Activated T-cell treated with anti-CD3 and anti-CD28 coated beads, Interleukin-2, amount 50 U/mL, for 4 hours (primary cell): ENCODE measurements at places on chromosomes 5 and 9.

DNA sequence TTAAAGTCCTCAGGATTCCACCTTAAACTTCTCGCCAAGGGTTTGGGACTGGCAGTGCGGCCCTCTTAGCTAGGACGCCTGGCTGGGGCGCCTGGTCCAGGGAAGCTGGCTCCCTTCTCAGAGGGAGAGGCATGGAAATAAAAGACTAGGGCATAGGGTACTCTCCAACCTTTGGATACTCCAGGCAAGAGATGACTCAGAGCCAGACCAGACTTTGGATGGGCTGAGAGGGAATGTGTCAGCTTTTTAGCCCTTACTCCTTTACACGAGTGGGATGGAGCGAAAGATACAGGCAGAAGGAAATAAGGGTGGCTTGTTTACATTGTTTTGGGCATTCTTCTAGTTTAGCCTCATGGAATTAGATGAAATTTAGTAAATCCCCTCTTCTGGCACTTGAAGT lies 48.2 kb downstream of the IL31RA start:
- no peak for DNase-seq

DNA sequence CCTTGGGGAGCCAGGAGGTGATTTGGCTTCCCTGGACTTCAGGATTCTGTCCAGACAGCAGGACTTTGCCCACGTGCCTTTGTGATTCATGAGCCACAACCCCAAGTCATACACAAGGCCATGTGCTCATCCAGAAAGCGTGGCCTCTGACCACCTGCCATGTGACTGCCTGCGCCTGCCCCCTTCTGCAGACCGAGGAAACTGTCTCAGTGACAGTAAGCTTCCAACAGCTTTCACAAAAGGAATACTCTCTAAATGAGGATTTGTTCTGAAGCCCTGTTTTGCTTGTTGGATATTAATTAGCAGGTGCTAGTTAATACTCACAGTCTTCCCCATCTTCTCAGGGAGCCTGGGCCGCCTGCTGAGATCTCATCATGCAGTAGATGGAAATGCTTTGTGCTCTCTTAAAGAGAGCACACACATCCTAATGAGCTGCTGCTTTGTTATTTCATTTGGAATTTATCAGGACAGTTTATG lies 36.9 kb upstream of the ANGPTL2 start:
- DNase-seq: no peak

GRCh38 chr5:132370971-132371602 lies 1.6 kb downstream of the SLC22A5 start:
- DNase-seq: no peak

- DNase-seq: no peak
Observed at GRCh38 chr5:99102073-99102697, 173.4 kb upstream of the CHD1 start.

GRCh38 chr5:72163349-72163983 lies 56.2 kb downstream of the MAP1B start:
- DNase-seq: no peak

DNA sequence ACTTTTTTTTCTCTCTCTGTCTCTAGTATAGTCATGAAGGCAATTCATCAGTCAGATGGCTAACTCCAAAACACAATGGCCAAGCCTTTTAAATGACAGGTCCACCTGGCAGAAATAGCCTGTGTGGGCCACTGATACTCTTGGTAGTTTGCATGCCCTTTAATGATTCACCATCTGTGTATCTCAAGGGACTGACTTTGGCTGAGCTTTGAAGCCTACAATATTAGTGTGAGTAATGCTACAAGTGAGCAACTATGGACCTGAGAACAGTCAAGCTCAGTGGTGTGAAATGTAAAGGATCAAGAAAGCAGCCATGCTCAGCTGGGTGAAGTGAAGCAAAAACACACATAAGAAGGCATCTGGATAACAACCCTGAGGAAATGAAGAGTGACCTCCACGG lies 506.9 kb downstream of the TLE1 start:
- DNase-seq: no peak

DNA sequence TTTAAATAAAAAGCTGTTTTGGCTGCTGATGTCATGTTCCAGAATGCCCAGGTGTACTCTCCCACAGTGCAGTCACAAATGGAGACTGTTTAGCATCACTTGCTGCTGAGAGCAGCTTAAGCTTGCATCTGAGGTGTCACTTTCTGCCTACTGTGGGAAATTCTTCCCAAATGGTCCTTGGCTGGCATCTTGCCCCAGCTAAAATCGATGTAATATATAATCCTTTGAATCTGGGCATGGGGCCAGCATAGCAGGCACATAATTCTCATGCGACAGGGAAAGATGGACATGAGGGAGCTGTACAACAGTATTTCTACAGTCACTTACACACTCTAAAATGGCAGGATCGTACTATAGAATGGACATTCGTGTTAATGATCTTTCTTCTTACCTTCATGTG lies 144.3 kb downstream of the MACIR start:
- DNase-seq: no peak

GRCh38 chr5:173320259-173320658 lies 8.0 kb downstream of the STC2 start:
- DNase-seq: no peak

GRCh38 chr5:177545487-177546257 lies 8.7 kb downstream of the FAM193B start:
- no peak for DNase-seq

- no peak for DNase-seq
Observed at GRCh38 chr9:588981-589380, 252.5 kb upstream of the DMRT1 start.

DNA sequence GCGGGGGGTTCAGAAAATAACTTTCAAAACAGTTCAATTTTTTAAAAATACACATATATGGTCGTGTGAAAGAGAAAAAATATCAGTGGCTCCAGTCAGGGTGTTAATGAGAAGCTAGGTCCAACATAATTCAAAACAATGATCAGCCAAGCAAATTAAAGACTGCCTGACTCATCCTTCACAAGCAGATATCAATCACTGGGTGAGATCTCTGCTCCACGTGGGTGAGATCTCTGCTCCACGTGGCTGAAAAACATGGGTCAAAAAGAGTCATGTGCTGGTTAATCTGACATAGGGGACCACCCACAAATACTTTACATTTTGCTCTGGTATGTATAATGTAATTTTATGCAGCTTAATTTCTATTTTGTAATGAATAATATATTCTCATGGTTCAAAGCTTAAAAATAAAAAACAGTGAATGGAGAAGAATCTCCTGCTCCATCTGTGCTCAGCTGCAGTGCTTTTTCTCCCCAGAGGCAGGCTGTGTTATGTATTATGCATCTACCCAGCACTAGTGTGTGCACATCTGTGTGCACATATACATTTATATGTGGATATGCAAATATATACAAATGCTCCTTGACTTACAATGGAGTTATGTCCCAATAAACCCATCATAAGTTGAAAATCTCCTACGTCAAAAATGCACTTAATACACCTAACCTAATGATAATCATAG lies 93.1 kb upstream of the S1PR3 start:
- DNase-seq: no peak

- no peak for DNase-seq
Observed at GRCh38 chr5:177484902-177485549, 11.6 kb upstream of the DBN1 start.

- no peak for DNase-seq
Observed at GRCh38 chr5:7218141-7218540, 177.8 kb upstream of the ADCY2 start.

DNA sequence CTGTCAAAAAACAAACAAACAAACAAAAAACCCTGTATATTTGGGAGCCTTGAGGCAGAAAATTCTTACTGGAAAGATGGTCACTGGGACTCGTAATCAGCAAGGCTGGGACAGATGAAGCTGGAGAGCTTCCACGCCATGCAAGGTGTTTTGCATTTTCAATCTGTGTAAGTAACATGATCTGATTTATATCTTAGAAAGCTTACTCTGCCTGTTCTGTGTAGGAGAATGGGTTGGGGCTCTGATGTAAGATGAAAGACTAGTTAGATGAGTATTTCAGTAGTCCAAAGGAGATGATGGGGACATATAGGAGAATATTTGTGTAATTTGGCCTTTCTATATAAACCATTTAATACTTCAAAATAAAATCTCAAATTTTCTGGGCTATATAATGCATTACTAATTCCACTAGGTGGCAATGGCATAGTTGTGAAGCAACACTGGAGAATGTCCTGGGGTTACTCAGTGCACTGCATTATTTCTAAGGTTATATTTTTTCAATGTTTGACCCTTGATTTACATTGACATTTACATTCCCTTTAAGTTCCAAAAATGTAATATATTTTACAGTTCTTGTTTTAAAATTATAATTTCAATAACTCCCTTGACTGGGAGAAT lies 21.9 kb upstream of the FSD1L start:
- DNase-seq: no peak

- no peak for DNase-seq
Observed at GRCh38 chr9:113168809-113169208, 18.0 kb downstream of the SLC31A2 start.

DNA sequence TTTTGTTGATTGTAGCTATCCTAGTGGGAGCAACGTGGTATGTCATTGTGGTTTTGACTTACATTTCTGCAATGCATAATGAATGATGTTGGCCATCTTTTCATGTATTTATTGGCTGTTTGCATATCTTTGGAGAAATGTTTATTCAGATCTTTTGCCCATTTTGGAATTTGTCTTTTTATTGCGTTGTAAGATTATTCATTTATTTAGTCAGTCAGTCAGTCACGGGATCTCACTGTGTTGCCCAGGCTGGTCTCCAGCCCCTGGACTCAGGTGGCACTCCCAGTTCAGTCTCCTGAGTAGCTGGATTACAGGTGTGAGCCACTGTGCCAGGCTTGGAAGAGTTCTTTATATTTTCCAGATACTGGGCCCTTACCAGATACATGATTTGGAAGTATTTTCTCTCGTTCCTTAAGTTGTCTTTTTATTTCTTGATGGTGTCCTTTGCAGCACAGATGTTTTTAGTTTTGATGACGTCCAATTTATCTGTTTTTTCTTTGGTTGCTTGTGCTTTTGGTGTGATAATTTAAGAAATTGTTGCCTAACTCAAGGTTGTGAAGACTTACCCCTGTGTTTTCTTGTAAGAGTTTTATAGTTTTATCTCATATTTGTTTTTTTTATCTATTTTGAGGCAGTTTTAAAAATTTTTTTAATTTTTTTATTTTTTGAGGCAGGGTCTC lies 67.1 kb downstream of the EHMT1 start:
- no peak for DNase-seq

GRCh38 chr5:3139499-3139931 lies 388.0 kb upstream of the IRX2 start:
- DNase-seq: no peak

- no peak for DNase-seq
Observed at GRCh38 chr5:148970228-148970627, 92.6 kb downstream of the SH3TC2 start.

GRCh38 chr5:55868846-55869245 lies 17.7 kb downstream of the IL31RA start:
- DNase-seq: no peak

- no peak for DNase-seq
Observed at GRCh38 chr5:94329115-94329514, 289.3 kb downstream of the KIAA0825 start.

- DNase-seq: no peak
Observed at GRCh38 chr9:99222416-99223270, 561 bp downstream of the SEC61B start.

GRCh38 chr9:133008824-133009223 lies 22.0 kb upstream of the GTF3C5 start:
- DNase-seq: no peak

- DNase-seq: no peak
Observed at GRCh38 chr5:114989512-114989911, 180.2 kb downstream of the TRIM36 start.

- no peak for DNase-seq
Observed at GRCh38 chr9:94807556-94807955, 81.1 kb downstream of the AOPEP start.

DNA sequence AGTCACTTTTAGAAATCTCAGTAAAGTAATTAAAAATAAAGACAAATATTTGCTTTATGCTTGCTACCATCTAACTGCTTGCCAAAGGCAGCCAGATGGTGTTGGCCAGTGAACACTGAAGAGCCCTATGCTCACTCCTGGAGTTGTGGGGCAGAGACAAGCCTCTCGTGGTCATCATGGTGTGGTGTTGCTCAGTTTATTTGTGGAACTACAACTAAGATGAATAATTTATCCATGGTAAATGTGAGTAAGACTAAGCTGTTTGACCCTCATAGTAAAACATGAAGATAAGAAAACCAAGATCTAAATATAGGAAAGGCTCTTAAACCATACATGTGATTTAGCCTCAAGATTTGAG lies 100.7 kb downstream of the PDE8B start:
- DNase-seq: no peak

- DNase-seq: no peak
Observed at GRCh38 chr5:44266882-44267576, 122.2 kb downstream of the FGF10 start.

DNA sequence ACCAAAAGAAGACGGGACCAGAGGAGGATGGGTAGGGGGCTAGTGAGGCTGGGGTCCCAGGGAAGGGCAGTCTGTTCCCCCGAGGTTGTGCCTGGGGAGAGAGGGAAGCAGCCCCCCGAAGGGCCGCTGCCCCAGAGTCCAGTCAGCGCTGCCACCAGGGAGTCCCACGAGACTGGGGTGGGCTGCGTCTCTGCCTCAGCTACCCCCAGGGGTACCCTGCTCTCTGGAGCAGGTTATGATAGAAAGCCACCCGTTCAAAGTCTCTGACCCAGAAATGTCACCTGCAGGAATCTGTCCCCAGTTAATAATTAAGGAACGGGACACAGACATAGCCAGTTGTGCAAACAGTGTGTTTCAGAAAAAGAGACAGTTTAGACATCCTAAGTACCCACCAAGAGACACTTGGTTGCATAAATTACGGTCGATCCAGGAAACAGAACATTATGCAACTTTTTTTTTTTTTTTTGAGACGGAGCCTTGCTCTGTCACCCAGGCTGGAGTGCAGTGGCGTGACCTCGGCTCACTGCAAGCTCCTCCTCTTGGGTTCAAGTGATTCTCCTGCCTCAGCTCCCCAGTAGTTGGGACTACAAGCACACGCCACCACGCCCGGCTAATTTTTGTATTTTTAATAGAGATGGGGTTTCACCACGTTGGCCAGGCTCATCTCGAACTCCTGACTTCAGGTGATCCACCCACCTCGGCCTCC lies 10.7 kb upstream of the AGPAT2 start:
- no peak for DNase-seq

GRCh38 chr5:173065155-173065554 lies 9.0 kb downstream of the CREBRF start:
- DNase-seq: no peak

DNA sequence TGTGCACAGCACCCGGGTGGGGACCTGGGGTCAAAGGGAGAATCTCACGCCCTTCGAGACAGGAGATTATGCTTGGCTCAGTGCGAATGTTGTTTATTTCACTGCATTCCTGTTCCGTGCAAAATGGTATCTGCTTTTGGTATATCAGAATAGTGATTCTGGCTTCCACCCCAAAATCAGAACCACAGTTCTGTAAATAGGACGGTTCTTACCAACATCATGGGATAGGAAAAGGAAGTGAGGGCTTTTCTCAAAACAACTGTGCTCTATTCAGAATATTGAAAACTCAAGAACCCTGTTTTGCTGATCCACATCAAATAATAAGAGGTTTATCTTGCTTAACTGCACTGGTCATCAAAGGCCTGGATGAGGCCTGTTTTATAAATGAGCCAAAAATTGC lies 51.6 kb upstream of the FBXW11 start:
- no peak for DNase-seq
